Hematopoietic multipotent progenitor cell treated with erythropoietin and hydrocortisone succinate and interleukin-3 and kit ligand, for 15 days (in vitro differentiated cells): ENCODE measurements at places on chromosomes 7 and 10.

DNA sequence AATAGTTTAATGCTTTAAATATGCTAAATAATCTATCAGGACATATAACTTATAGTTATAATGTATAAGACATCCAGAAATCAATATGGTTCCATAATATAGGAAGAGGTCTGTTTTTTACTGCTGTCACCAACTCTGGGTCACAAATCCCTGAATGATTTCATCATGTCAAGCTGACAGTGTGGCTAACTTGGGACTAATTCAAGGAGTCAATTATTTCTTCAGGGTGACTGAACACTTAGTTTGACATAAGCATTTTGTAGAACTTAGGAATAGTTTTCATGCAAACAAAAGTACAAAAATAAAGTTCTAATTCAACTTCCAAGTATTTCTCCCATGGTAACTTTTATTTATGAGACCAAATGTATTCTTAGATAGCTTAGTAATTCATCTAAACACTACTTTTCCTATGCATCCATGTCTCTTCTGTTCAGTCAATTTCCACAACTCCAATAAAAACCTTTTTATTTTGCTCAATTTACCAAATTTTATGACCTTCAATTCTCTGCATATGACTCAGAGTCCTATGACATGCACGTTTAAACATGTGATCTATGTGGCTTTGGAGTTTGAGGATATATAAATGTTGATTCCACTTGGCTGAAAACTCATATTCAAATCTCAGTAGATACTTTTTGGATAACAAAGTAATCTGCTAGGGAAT is 40.3 kb upstream of the GNAT3 start:
- DNase-seq: no peak

DNA sequence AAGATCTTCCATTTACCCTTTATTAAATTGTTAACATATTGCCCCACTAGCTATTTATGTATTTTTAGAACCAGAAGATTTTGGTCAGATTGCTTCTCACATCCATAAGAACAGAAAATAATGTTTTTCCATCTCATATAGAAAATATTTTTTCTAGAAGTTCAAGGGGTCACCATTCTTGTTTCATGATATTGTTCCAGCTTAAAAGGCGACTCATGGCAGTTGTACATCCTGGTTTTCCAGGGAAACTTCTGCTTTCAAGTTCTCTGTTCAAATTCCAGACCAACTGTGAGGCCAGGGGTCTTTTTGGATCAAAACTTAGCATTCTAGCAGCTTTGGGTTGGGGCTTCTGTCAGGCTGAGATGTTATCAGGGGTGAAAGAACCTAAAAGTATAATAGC is 84.4 kb downstream of the LRRC4 start:
- no peak for DNase-seq

GRCh38 chr10:117137031-117137910 is 799 bp downstream of the VAX1 start:
- no peak for DNase-seq

DNA sequence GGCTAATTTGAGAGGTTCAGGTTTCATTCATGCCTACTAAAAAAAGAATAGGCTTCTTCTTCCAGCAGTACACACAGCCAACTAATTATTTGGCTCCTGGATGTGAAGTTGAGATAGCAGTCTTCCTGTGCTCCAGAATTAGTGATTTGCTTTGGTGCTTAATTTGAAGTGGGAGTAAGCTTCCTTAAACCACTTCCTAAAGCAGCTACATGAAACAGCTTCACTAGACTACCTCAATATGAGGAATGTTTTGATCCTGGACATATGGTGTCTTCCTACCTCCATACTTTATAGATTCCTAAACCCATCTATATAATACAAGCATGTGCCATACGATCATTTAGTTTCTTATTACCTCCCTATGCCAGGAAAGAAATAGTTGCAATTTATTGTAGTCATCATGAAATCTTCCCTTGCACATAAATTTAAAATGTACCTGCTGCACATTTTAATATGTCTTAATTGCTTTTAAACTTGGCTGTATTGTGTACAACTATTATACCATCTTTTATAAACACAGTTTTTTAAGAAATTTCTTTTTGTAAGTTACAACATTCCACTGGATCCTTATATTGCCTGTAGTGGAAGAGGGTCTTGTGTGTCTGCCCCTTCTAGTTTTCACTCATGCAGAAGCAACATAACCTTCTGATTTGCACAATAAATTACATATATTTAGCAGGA is 8.6 kb downstream of the VIM start:
- DNase-seq: no peak

DNA sequence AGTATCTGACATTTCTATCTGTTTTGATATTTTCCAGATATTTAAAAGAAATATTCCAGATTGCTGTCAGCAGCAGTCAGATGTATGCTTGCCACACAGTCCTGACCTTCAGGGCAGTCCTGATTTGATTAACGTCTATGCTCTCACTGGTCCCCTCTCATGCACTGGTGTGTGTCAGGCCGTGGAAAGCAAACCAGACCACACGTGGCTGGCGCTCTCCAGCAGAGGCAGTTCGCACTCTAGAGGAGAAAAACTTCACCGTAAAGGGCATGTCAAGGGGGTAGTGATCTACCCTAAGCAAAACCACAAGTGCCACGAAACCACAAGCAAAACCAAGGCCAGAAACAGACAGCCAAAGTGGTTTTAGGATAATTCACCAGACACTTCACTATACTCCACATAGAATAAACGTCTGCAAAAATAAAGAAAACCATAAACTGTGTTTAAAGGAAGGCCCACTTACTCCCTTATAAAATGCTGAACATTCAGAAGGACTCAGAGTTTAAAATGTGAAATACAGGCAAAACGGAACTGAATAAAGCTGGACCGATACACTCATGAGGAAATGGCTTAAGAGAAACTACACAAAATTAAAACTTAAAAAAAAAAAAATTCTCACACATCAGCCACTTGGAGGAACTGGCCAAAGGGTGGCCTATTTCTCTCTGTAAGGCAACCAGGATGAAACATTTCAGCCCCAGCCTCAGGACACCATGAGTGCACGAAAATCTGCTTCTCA is 26.4 kb downstream of the PARP12 start:
- DNase-seq: no peak

- DNase-seq: no peak
These were observed 225.0 kb downstream of the CTNNA3 start for GRCh38 chr10:67471022-67471421.

DNA sequence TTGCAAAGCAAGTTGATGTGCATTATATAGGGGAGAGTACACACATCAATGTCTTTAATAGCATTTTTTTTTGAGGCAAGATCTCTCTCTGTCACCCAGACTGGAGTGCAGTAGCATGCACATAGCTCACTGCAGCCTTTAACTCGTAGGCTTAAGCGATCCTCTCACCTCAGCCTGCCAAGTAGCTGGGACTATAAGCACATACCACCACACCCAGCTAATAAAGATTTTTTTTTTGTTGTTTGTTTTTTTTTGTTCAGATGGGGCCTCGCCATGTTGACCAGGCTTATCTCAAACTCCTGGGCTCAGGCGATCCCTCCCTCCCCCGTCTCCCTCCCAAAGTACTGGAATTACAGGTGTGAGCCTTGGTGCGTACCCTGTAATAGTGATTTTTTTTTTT is 1.5 kb downstream of the UMAD1 start:
- DNase-seq: no peak

GRCh38 chr10:101769541-101770180 is 6.3 kb downstream of the FGF8 start:
- DNase-seq: no peak

- DNase-seq: no peak
These were observed 103.5 kb downstream of the TBXAS1 start for GRCh38 chr7:139932531-139932930.

DNA sequence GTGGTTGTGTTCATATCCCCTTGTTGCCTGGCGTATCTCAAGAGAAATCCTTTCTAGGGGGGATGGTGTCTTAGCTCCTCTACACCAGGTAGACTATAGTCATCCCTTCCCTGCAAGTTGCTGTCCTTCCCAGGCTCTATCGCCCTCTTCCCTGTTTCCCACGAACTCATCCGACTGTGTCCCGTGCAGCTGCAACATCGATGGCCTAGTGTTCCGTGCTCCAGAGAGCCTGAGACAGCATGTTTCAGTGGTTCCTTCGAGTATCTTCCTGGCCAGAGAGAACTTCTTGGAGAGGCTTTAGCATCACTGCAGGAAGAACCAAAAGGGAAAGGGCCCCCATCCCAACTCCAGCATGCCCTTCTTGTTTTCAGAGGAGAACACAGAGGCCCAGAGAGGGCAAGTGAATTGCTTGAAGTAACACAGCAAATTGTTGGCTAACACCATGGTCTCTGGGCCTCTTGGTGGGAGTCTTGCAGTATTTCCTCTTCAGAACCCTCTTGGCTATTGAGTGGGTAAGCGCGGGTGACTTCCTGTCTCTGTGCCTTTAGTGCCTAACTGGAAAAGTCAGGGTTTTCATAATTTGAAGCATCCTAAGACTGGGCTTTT is 162.9 kb downstream of the RGS10 start:
- no peak for DNase-seq

- no peak for DNase-seq
These were observed 6.4 kb downstream of the DPY19L1 start for GRCh38 chr7:35030848-35031247.

GRCh38 chr10:87925570-87925969 is 62.1 kb downstream of the PTEN start:
- DNase-seq: no peak

DNA sequence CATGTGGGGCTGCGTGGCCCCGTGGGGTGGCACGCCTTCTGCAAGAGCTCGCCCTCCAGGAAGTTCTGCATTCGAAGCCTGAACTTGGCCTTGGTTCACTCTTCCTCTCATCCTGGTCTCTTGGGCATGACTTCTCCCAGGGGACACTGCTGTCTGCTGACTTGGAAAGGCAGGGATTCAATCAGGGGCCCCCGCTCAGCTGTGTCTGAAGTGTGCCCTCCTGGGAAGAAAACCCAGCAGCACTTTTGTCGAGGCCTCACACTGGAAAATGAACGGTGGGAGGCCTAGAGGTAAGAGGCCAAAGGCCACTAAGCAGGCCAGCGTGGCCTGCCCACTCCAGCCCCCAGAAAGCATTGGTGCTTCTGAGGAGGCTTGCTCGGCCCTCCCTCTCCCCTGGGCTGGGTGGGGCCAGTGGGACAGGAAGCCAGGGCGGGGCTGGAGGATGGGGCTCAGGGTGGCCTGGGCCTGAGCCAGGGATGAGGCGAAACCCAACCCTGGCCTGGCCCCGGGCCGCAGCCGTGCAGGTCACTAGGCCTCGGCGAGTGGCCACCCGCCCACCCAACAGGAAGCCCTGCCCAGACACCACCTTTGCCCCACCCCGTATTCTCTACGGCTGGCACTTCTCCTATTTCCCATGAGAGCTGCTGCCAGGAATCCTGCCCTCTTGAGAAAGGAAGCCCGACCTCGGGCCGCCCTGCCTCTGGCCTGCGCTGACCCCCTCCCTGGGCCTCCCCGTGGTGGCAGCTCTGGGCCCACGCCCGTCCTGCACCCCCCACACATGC is 81.1 kb downstream of the ZMIZ1 start:
- DNase-seq: peak; percentile 21

GRCh38 chr7:101172854-101173751 is 7.0 kb downstream of the NAT16 start:
- DNase-seq: peak; percentile 56

DNA sequence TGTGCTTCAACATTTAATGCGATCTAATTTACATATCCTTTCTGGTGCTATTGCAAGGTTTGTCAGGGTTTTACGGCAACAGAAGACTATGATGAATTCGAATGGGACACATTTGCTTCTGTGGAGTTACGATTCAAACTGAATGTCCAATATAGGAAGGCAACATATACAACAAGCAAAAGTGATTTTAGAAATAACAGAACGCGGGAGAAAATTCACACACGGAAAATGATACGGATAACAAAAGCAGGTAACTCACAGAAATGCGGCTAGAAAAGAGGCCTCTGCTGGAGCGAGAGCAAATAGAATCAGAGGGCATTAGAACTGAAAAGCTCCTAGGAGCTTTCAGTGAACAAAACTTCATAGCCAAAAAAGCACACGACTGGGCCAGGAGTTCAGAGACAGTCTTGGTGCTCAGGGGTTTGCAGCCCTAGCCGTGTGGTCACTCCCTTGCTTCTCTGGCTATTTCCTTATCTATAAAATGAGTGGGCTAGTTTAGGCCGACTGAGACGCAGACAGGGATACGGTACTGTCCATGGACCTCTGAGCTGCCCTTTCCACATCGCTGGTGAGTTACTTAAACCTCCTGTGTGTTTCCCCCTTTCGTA is 557 bp upstream of the TAX1BP1 start:
- DNase-seq: no peak

- DNase-seq: no peak
These were observed 288.7 kb upstream of the AUTS2 start for GRCh38 chr7:69309601-69310000.

DNA sequence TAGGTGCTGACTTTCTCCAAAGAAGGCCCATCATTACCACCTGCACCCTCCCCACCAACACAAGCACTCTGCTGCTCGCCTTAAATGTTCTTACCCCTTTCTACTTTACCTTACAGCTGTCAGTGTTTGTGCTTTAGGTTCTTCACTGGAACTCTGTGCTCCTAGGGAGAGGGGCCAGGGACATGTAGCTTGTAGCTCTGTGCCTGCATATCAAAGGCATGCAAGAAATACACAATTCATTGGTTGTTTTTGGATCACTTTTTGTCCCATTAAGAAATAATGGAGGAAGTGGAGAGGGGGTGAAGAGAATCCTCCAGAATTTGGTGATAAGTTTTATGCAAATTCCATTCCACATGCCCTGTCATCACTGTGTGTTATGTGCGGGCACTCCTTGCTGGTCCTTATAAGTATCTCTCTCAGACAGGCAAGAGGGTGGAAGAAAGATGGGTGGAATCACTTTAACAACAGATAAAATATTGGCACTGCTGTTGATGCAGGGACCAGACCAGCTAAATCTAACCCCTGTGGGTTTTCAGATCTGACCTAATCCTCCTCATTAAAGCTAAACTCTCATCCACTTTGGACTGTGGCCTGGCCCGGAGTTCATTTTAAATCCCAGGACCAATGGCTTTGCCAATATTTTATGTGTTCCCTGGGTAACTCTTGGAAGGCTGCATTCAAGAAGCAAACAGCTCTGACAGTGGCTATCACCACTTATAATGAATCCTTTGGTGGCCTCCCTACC is 375.8 kb upstream of the NFE2L3 start:
- DNase-seq: peak; percentile 17

- peak; percentile 34 for DNase-seq
These were observed 631 bp downstream of the OTUD1 start for GRCh38 chr10:23439452-23439960.

- DNase-seq: no peak
These were observed 82.0 kb downstream of the BMS1 start for GRCh38 chr10:42864575-42864974.

DNA sequence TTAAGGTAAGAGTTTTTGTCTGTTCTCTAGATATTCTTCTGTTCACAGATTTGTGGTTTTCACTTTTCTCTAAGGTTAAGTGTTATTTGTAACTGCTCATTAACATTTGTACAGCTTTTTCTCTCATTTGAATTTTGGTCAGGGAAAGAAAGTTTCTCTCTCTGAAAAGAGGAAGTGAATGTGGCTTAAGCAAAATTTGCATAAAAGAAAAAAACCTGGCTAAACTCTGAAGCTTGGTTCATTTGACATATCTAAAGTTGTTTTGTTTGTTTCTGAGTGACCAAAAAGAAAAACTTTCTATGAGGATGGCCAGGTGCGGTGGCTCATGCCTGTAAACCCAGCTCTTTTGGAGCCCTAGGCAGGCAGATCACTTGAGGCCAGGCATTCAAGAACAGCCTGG is 22.0 kb upstream of the SLC26A4 start:
- DNase-seq: no peak
